Fibroblast of pulmonary artery (primary cell): ENCODE measurements at places on chromosomes 2 and 18.
A peak's percentile ranks its signal among the peaks of the same experiment; 100 is the strongest.

- no peak for DNase-seq
Observed at GRCh38 chr2:215660687-215661086, 224.8 kb upstream of the FN1 start.

DNA sequence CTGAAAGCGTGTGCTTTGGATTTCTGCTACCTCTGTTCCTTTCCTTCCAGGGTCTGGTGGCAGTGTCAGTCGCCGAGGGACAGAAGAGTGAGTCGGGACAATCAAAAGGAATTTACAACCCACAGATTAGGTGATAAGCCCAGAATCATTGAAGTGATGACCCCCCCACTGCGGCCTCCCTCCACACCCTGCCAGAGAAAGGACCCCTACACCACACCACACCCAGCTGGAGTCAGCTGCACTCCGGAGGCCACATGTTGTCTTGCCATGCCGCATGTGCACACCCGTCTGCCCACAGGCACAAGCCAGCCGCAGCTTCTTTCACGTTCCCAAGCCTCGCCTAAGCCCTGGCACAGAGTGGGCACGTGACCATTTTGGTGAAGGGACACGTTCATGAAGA lies 366.8 kb upstream of the SALL3 start:
- DNase-seq: no peak

DNA sequence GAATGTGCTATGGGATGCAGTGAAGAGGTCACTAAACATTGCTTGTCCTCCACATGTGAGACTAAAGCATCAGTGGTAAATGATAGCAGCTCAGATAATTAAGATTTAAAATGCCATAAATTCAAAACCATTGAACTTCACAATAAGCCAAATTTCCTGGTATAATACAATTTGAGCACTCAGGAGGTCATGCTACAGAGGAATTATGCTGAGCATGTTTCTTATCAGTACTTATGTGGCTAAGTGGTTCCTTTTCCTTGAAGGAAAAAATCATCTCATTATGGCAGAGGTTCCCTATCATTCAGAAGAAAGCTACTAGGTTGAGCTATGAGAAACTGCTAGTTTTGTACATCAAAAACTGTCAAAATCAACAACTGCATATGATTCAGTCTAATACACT lies 156.6 kb downstream of the AGPS start:
- DNase-seq: no peak

DNA sequence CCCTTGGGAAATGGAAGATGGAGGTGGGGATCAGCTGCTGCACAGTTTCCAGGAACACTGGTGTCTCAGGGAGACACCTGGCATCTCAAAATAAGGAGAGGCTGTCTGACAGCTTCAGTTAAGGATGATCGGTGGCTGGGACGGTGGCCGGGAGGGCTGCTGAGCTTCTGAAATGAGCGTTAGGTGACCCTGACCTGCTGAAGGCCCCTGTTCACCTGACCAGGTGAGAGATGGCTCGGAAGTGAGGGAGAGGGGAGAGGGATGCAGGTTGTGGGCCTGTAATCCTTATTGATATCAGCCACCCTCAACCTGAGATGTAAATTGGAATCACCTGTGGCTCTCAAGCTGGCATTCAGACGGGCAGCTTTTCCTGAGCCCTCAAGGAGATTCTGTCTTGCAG lies 99.0 kb downstream of the AGAP1 start:
- DNase-seq: no peak

GRCh38 chr2:84971510-84972206 lies 697 bp downstream of the KCMF1 start:
- peak; percentile 37 for DNase-seq

GRCh38 chr2:101754618-101755017 lies 57.1 kb downstream of the MAP4K4 start:
- DNase-seq: no peak

GRCh38 chr2:158725441-158725891 lies 69.7 kb upstream of the DAPL1 start:
- no peak for DNase-seq

- DNase-seq: no peak
Observed at GRCh38 chr2:193276069-193276468, 1081.3 kb upstream of the TMEFF2 start.

GRCh38 chr2:239189711-239190131 lies 211.1 kb downstream of the HDAC4 start:
- no peak for DNase-seq

- peak; percentile 20 for DNase-seq
Observed at GRCh38 chr2:235278771-235279355, 215.0 kb upstream of the AGAP1 start.

- DNase-seq: no peak
Observed at GRCh38 chr2:226743915-226744314, 55.7 kb downstream of the IRS1 start.

DNA sequence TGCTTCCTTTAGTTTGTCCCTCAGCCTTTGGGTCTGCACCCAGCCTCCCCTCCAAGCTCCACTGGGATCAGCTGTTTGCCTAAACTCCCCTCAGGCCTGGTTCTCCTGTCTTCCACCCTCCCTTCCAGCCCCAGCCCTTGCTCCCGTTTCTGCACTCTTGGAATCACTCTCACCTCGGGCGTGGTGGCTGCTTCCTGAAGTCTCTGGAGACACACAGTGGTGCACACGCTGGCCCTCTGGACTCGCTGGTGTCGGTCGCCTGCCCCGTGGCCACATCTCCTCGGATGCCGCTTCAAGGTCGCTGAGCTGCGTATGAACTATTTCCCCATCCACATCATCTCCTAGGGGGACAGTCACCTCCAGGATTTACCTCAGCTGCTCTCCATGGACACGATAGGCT lies 46.3 kb downstream of the PSMG2 start:
- no peak for DNase-seq

DNA sequence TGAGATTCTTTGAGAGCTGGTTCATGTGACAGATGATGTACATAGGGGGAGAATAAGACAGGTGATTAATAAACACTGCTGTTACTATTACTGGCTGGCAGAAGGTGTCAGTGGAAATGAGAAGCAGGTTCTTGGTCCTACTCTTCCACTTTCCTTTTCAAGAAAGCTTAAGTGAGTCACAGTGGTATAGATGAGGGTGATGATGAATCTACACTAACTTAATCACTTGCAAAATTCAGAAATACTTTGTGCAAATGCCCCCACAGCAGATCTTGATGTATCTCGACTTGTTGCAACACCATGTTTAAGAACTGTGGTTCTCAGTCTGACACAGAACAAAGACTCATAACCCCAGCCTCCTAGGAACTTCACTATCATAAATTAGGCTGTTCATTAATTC lies 35.9 kb upstream of the MGAT5 start:
- DNase-seq: no peak

- no peak for DNase-seq
Observed at GRCh38 chr2:122545821-122546220, 790.4 kb downstream of the TSN start.

GRCh38 chr18:63378919-63379638 lies 12.1 kb upstream of the KDSR start:
- peak; percentile 20 for DNase-seq

DNA sequence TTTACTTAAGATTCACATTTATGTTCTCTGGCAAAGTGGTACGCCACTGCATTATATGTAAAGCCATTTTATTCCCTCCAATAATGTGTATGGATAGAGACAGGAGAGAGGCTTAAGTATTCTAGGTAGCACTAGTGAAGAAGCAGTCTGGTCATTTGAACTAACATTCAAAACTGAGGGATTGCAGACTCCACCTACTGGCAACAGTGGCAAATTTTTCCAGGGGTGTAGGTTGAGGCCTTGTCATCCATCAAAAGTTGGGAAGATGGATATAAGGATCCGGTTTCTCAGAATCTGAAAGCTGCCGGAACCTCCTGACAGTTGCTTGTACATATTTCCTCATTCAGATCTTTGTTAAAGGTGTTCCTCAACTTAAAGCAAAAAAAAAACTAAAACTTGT lies 465.5 kb upstream of the FSHR start:
- DNase-seq: peak; percentile 4

DNA sequence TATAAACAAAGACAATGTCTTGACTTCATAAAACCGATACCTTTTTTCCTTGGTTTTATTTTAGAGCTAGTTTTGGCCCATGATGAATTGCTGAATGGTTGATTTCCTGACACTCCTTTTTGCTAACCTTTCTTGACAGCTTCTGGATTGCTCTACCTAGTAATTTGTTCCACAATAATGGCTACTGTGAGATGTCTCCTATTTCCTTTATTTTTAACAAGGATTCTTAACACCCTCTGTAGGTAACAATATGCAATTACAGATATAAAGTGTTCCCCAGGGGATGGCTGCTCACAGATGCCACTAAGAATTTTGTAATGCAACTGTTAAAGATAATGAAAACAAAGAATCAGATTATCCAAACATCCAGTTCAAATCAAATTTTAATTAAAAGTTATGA lies 100.8 kb upstream of the ATP5MC3 start:
- peak; percentile 61 for DNase-seq

DNA sequence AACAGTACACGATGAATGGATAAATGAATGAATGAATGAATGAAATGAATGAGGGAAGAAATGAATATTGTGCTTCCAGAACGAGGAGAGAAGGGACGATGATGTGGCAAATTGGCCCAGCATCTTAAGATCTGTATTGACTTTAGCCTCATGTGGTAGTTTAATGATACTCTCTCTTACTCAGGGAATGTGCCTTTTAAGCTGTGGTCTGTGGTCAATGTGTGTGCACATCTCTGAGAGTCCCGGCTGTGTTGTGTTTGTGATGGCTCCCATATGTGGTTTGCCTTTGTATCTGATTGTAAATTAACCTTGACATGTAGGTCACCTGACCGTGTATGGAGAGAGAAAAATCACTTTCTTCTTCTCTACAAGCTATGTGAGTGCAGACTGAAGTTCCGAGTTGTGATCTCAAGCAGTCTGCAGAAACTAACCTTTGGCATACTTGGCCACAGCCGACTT lies 91.2 kb downstream of the NEDD4L start:
- peak; percentile 20 for DNase-seq

GRCh38 chr2:168136392-168136977 lies 110.9 kb downstream of the STK39 start:
- DNase-seq: peak; percentile 70

GRCh38 chr2:112138159-112139032 lies at the start of gene FBLN7:
Gene FBLN7 (plus strand): TSS chr2:112138385. CDS start chr2:112138656, 271 bp downstream.
- DNase-seq: no peak

GRCh38 chr2:17637131-17637906 lies 96.8 kb downstream of the VSNL1 start:
- no peak for DNase-seq

- peak; percentile 29 for DNase-seq
Observed at GRCh38 chr2:219128396-219128795, 32.2 kb downstream of the NHEJ1 start.

DNA sequence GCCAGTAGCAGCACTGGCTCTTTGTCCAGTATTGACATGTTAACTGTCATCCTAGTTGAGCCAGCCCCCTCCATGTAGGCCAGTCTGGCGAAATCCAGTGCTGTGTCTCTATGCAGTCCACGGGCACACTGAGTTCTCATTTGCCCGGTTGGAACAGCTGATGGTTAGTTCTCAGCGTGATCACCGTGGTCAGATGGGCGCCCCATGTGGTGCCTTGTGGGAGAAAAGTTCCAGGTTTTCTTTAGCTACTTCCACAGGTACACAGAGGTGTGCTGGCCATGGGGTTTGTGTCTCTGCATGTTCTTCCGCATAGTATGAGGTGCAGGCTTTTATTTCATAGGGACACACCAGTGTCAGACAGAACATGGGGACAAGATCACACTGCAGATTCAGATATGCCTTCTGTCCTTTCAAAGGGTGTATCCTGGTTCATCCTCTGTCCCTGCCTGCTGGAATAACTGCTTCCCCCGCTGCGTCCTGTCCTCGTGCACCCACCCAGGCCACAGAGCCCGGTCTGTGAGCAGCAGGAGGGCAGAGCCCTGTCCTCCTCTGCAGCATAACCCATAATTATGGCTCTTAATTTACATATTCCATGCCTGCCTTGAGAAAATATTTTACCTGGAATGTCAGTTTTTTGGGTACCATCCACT lies 334.1 kb downstream of the GBX2 start:
- DNase-seq: no peak

- DNase-seq: peak; percentile 70
Observed at GRCh38 chr2:11778923-11779757, 32.7 kb downstream of the LPIN1 start.

- DNase-seq: no peak
Observed at GRCh38 chr2:236049981-236050380, 118.2 kb downstream of the GBX2 start.

- no peak for DNase-seq
Observed at GRCh38 chr18:73279498-73279897, 411.7 kb upstream of the NETO1 start.

DNA sequence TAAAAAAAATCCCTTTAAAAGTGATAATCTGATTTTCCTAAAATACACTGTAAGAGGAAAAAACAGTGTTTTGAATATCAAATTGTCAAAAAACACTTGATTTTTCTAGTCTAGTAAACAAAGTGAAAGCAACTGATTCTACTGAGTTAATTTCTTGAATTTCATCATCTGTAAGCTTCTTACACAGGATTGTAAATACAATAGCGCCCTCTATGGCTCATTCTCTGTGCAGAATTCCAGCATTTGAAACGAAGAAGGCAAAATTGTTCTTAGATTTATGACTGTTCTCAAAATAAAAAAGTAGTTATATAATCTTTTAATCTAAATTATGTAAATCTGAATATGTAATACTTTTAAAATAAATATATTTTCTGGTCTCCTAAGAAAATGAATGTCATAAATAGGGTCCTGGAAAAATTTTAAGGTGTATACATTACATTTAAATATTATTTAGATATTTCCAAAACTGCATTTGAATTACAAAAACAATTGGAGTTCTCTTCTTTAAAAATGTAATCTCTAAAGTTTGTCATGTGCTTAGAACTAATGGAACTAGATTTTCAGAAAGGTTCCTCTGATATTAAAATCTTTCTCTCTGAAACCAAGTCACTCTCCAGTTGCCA lies 176.9 kb upstream of the MC4R start:
- DNase-seq: peak; percentile 85
